ENCODE measurements at places on chromosomes 4 and X.

- no peak for DNase-seq
These were observed 60.7 kb upstream of the ABCG2 start for GRCh38 chr4:88219099-88219498.

DNA sequence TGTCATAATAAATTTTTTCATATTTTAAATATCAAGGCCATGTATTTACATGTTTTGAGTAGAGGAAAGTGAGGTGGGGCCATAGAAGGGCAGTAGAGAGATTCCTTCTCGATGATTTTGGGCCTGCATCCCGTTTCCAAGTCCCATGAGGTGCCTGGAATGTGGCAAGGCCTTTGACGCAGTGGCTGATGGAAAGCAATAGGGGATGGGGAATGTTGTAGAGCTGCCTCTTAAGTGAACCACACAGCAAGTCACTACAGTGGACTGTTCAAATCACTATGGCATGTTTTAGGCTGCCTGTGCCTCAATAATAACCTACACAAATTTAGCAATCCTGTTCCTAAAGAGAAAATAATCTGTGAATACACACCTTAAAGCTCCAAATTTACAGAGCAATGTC is 48.3 kb downstream of the ANXA5 start:
- no peak for DNase-seq

DNA sequence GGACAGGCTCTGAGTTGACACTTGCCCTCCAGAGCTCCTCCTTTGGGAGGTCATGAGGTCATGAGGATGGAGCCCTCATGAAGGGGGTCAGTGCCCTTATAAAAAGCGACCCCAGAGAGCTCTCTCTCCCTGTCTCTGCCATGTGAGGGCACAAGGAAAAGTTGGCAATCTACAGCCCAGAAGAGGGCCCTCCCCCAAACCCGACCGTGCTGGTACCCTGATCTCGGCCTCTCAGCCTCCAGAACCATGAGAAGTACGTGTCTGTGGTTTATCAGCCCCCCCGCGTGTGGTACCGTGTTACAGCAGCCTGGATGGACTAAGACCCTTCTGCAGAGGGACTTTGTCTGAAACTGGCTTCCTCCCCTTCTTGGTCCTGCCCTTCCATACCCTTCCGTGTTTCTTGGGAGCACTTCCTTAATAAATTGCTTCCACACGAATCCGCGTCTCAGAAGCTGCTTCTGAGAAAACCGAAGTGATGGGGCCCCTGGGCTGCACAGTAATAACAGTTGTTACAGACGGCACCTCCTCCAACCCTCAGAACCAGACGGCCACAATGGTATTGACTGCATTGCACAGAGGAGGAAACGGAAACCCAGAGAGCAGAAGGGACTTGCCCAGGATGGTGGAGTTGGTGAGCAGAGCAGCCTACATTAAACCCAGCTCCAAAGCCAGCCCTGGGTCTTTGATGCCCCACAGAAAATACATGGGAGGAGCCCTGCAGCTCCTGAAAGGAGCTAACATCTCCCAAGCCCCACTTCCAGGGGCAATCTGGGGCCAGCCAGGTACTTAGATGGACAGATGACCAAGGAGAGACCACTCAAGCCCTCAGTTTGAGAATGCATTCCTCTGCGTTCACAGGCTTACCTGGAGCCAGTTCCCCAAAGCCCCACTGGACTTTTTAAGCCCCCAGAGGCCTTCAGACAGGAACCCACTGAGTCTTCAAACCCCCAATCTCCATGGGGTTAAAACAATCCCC is 242.7 kb downstream of the BCOR start:
- DNase-seq, result no peak

- no peak for DNase-seq
These were observed 280.5 kb upstream of the GATB start for GRCh38 chr4:152041295-152041694.

DNA sequence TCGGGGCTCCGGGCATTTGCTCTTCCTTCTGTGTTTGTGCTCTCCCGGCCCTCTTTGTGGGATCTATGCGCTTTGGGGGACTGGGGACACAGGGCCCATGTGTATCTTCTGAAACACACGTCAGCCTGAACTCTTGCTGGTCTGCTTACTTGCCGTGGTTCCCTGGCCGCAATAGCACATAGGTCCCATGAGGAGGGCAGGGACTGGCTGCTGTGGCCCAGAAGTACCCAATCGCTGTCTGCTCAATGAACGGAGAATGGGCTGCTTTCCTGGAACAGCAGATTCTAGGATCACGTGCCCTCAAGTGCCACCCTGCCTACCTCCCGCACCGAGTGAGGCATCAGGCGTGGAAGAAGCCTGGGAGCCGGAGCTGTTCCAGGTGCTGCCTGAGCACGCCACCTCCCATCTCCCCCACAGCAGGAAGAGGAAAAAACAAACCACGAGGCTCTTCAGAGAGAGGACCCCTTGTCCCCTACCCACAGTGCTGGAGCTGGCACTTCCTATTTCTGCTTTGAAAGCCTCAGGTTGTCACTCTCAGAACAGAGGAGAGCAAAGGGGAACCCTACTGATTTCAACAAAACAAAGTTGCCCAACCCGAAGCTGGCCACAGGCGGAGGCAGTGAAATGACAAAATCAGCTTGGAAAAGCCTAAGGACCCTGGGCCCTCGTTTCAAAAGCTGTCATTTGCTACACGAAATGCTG is 3.8 kb downstream of the G6PD start:
- no peak for DNase-seq

- no peak for DNase-seq
These were observed 138.8 kb downstream of the PDLIM5 start for GRCh38 chr4:94590493-94590892.

GRCh38 chr4:123599061-123599919 is 202.7 kb downstream of the SPRY1 start:
- no peak for DNase-seq

DNA sequence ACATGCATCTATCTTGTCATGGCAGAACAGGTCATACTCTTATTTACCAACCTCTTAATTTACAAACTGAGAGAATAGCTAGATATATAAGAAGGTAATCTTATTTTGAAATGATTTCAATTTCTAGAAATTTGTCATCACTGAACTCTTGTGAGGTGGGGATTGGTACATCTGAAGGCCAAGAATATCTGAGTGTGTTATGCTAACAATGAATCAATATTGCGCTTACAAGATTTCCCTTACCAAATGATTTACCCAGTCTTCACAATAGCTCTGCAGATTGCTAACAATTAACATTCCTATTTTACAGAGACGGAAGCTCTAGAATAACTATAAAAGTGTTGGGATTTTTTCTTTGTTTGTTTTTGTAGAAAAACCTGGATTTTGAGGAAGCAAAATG is 48.3 kb downstream of the RBPJ start:
- DNase-seq, result no peak

DNA sequence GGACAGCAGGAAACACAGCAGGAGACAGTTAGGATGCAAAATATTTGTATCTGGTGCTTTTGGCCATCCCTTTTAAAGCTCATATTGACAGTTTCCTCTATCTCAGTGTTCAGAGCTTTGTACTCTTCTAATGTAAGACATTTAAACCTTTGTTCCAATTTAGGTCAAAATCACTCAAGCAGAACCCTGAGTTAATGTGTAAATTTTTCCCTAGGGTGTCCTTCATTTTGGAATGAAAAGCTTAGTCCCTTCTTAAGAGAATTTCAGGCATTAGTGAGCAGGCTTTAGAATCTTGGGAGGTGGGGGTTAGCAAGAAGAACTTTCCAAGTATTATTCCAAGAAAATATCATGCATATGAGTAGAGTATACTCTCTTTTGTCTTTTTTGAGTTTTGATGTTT is 188.7 kb downstream of the GBA3 start:
- no peak for DNase-seq

GRCh38 chrX:20455001-20455400 is 188.3 kb upstream of the RPS6KA3 start:
- no peak for DNase-seq

DNA sequence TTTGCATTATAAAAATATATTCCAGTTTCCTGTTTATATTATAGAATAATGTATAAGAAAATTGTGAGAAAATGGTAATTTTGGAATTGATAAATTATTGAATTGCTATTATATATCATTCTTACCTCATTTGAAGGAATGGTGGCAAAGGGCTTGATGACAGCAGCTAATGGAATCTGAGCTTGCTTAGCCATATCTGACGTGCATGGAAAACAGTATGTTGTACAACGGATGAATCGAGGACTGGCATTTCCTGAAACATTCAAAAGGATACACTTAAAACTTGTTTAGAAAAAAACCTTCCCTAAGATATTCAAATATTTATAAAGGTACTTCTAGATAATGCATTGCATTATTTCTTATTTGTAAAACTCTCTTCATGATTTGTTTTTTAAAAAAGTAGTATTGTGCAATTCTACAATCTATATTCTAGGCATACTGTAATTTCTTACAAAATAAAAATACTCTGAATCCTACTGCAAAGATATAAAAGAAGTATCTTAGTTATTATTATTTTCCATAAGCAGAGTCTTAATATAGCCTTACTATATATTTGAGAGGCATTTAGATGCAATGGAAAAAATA is 38.3 kb downstream of the SEC24D start:
- DNase-seq, result no peak

DNA sequence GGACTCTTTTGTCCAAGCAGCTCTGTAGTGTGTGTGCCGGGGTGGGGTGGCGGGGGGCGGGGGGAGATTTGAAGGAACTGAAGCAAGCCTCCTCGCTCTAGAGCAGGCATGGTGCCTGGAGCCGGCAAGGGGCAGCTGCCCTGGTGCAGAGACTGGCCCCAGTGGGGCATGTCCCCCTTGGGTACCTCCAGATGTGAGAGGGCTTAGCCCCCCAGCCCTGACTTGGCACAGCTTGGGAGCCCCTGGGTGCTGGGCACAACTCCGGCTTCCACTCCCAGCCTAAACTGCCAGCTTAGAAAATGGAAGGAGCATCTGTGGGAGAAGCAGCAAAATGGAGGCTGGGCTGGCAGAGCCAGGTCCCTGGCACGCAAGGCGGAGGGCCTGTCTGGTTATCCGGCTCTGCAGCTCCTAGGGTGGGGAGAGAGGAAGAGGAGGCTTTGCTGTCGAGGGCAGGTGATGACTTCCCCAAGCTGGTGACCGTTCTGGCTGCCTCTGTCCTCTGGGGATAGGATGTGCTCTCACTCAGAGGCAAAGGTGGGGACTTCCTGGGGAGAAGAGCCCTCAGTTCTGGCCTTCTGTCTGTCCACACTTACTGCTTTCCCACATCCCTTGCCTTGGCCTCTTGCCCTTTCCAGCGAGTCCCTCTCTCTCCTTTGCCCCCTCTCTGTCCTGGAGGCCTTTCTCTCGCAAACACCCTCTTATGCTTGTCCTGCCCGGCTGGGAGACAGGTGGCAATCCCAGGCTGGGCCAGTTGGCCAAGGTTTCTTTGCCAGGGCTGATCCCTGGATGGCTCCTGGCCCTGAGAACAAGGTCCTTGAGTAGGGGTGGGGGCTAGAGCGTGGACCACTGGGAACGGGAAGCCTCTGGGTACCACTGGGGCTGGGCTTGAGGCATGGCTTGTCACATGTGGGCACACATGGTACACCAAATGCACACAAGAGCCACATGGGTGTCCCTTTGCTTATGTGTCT is 2.0 kb downstream of the DLG3 start:
- no peak for DNase-seq
